ENCODE measurements at places on chromosomes 4 and X. TPM values are rescaled to one million over a fixed set of nuclear protein-coding genes. Genes with fewer than 3 reads are reported as not detected.

Gene CFAP47
- total RNA-seq: not detected

- no peak overlapping the region for H3K4me3 ChIP-seq
- H3K27me3 ChIP-seq: no peaks in the 10 kb centered on the region
- H3K27ac ChIP-seq: peak overlapping the region; percentile 78
- DNase-seq: peak; percentile 91
Measured at GRCh38 chrX:12949927-12950656, 24.8 kb upstream of the TMSB4X start.

Gene ARHGAP36
- total RNA-seq: not detected

DNA sequence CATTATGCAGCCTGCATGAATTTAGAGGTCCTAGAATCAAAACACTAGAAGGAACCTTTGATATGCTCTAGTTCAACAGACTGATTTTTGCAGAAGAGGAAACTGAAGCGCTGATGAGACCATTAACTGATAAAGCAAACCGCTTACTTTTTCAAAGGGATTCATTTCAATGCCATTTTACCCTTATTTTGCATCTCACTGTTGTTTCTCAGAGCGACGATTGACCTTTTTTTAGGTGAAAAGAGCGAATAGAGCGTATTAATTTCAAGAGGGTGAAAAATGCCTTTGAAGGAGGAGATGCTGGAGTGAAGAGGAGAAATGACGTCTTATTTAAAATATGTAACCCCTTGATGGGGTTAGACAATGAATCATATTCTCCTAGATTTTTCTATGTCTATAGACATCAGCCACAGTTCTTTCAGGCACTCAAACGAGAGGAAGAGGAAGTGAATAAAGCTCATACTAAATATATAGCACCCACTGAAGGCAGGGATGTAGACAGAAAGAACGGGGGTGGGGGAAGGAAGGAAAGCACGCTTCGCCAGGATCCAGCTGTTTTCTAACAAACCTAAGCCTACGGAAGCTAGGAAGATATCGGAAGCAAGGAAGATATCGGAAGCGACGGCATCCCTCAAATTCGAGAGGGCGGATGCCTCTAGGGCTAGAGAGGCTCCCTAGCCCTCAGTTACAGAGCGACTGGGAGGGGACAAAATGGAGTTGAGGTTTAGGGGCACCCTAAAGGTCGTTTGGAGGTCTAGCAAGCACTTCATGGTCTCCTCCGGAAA, 848 bp downstream of the ACSL4 start:
- H3K27ac ChIP-seq: no peak overlapping the region
- no peak for DNase-seq
- H3K4me1 ChIP-seq: no peaks in the 10 kb centered on the region
- no peaks in the 10 kb centered on the region for H3K27me3 ChIP-seq
- H3K4me3 ChIP-seq: peak overlapping the region; percentile 98
- no peaks in the 10 kb centered on the region for H3K36me3 ChIP-seq

GRCh38 chrX:21666679-21667078, 8.5 kb upstream of the KLHL34 start:
- H3K27me3 ChIP-seq: no peaks in the 10 kb centered on the region
- no peak for DNase-seq
- H3K4me1 ChIP-seq: no peaks in the 10 kb centered on the region
- no peaks in the 10 kb centered on the region for H3K36me3 ChIP-seq
